ENCODE measurements at places on chromosomes 7 and 10. TPM values are rescaled to one million over a fixed set of nuclear protein-coding genes. Genes with fewer than 3 reads are reported as not detected.

NANOS1 gene
- total RNA-seq: 0.13 TPM

COL13A1 gene
- total RNA-seq: not detected

SFTPD gene
- total RNA-seq: not detected

RARRES2 gene
- not detected for total RNA-seq

DGKI gene
- not detected for total RNA-seq

PAX4 gene
- total RNA-seq: not detected

TMEM178B gene
- 0.10 TPM for total RNA-seq

BICC1 gene
- total RNA-seq: not detected

CNNM2 gene
- 7.7 TPM for total RNA-seq

SIRT1 gene
- total RNA-seq: 21.9 TPM

DDX21 gene
- total RNA-seq: 94.7 TPM

H2BK1 gene
- total RNA-seq: 0.76 TPM

C10orf62 gene
- not detected for total RNA-seq

CYP17A1 gene
- not detected for total RNA-seq

AKR1E2 gene
- total RNA-seq: 8.9 TPM

AKR1B15 gene
- not detected for total RNA-seq

NME8 gene
- total RNA-seq: not detected

SPDYE2B gene
- total RNA-seq: not detected

CLCN1 gene
- total RNA-seq: not detected

FFAR4 gene
- total RNA-seq: not detected

MRPS16 gene
- 103 TPM for total RNA-seq

RNF148 gene
- not detected for total RNA-seq

FZD1 gene
- 0.26 TPM for total RNA-seq

AGR2 gene
- total RNA-seq: not detected
